ENCODE measurements at places on chromosomes 6 and 20.

DNA sequence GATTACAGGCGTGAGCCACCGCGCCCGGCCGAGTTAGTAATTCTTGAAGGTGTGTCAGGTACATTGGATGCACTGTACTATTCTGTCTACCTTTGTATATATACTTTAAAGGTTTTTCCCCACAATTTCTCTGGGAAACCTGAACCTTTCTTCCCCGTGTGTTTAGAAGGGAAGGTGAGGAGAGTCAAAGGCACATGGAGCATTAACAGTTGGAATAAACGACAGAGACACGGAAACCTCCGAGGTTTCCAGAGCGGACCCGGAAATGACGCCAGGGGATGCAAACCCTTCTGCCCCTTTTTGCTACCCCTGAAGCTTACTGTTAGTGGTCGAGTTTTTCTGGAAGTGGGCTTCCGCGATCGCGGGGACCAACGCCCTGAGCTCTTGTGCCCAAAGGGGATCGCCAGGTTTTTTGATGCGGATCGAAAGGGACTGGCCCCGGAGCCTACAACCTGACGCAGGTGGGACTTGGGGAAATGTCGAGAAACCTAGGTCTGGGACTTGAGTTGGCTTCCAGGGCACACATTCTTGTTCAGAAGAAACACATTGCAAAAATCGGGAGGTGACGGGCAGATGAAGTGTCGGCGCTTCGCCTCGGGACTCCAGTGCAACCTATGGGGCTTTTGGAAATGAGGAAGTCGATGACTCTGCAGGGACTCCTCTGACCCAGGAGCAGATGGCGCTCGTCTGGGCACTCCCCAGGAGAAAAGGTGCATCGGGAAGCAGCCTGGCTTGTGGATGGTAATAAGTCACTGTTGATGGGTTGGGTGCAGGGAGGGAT is 218.2 kb downstream of the OR2B2 start:
- peak; percentile 69 for DNase-seq

- DNase-seq, result no peak
Observed at GRCh38 chr6:53943395-53943794, 148.6 kb downstream of the LRRC1 start.

GRCh38 chr6:122663981-122664380 is 53.8 kb downstream of the PKIB start:
- DNase-seq, result no peak

DNA sequence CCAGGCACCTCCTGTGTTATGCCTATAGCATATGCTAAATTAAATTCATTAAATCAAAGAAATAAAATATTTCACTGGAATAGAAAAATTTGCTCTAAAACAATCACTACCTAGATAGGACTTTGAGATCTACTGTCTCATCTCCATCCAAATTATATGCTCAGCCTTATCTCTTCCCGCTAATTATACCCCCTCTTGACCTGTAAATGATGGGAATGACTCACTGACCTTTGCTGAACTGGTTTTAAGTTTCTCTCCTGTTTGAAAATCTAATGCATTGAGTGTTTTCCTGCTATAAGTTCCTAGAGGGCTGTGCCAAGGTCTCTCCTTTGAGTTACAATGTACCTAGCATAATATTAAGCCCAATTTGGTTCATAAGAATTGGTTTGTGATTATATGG is 110.1 kb downstream of the BMP2 start:
- no peak for DNase-seq

- no peak for DNase-seq
Observed at GRCh38 chr6:39330057-39330456, 7.6 kb upstream of the KCNK16 start.

DNA sequence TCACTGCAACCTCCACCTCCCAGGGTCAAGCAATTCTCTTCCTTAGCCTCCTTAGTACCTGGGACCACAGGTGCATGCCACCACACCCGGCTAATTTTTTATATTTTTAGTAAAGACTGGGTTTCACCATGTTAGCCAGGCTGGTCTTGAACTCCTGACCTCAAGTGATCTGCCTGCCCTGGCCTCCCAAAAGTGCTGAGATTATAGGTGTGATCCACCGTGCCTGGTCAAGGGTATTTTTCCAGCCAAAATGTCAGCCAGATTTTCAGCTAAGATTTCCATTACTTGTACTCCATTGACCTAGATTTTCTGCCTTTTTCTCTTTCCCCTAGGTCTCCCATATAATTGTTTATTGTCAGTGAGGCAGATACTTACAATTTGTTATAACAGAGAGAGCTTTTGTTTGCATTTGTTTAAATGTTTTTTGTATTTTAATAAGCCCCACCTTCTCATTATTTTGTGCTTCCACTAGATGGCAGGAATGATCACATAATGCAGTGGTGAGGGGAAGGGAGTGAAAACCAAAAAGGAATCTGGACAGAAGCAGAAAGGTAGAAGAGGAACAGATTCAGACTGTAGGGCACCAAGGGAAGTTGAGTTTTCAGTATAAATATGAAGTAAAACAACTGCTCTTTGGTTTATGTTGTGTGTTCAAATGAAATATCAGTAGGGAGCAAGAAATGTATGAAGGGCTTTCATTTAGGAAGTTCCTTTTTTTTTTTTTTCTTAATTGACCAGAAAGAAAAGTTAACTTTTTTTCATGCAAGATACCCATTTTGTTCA is 29.7 kb downstream of the RPF2 start:
- peak; percentile 19 for DNase-seq

DNA sequence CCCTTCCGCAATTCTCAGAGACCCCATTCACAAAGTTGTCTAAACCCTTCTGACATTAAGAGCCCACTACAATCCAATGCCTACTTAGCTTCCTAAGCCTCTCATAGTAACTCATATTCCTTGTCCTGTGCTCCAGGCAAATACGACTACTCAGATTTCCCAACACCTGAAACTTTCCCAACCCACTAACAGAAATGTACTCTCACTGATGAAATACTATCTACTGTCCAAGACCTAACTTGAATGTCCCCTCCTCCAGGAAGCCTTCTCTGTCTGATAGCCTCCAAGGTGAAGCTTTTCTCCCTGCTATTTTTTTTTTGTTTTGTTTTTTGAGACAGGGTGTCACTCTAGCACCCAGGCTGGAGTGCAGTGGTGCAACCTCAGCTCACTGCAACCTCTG is 30.4 kb downstream of the GPLD1 start:
- no peak for DNase-seq
